ENCODE measurements at places on chromosomes 13 and 19. TPM values are rescaled to one million over a fixed set of nuclear protein-coding genes. Genes with fewer than 3 reads are reported as not detected.

DNA sequence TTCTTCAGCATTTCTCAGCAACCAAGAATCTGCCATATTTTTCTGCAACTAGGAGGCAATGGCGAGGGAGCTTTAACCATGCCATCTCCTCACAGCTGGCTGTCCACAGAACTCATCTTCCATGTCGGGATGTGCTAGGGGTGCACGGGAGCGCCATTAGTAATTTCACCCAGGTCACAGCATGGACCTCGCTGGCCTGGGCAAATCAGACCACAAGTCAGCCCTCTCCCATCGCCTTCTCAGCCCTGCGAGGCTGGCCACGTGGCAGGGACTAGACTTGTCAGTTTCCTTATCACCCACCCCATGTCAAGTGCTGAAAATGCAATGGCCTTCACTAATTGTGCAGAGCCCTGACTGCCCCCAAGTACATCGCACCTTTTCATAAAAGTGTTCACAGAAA is 15.7 kb downstream of the COL4A1 start:
- H3K36me3 ChIP-seq, result no peaks in the 10 kb centered on the region
- DNase-seq, result no peak
- H3K27ac ChIP-seq, result no peak overlapping the region
- no peaks in the 10 kb centered on the region for H3K4me1 ChIP-seq
- peaks cover 14% of the 10 kb centered on the region for H3K27me3 ChIP-seq

DNA sequence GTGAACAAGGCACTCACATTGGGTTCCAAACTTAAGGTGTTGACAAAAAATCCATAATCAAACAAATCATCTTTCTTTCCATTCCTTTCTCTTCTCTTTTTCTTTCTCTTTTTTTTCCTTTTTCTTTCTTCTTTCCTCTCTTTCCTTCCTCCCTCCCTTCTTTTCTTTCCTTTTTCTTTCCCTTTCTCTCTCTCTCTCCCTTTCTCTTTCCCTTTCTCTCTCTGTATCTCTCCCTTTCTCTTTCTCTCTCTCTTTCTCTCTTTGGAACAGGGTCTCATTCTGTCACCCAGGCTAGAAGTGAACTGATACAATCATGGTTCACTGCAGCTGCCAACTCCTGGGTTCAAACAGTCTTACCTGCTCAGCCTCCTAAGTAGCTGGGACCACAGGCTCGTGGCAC is 12.5 kb downstream of the C19orf18 start:
- H3K4me3 ChIP-seq, result no peak overlapping the region
- no peaks in the 10 kb centered on the region for H3K4me1 ChIP-seq
- no peak overlapping the region for H3K27ac ChIP-seq
- H3K27me3 ChIP-seq, result no peaks in the 10 kb centered on the region
- H3K36me3 ChIP-seq, result peaks cover 2% of the 10 kb centered on the region
- DNase-seq, result no peak

- H3K4me3 ChIP-seq, result no peak overlapping the region
- no peak for DNase-seq
- peaks cover 20% of the 10 kb centered on the region for H3K27me3 ChIP-seq
- no peaks in the 10 kb centered on the region for H3K36me3 ChIP-seq
- H3K4me1 ChIP-seq, result no peaks in the 10 kb centered on the region
These were observed 88.0 kb upstream of the FRY start for GRCh38 chr13:31943591-31943990.

GRCh38 chr19:45526143-45526542 is 18.9 kb downstream of the VASP start:
- no peak for DNase-seq
- H3K27ac ChIP-seq, result no peak overlapping the region
- peaks cover 22% of the 10 kb centered on the region for H3K4me1 ChIP-seq
- peaks cover 20% of the 10 kb centered on the region for H3K36me3 ChIP-seq
- no peak overlapping the region for H3K4me3 ChIP-seq
- H3K27me3 ChIP-seq, result no peaks in the 10 kb centered on the region

- no peaks in the 10 kb centered on the region for H3K4me1 ChIP-seq
- no peak for DNase-seq
These were observed 142.7 kb downstream of the DLEU7 start for GRCh38 chr13:50700664-50701305.

DNA sequence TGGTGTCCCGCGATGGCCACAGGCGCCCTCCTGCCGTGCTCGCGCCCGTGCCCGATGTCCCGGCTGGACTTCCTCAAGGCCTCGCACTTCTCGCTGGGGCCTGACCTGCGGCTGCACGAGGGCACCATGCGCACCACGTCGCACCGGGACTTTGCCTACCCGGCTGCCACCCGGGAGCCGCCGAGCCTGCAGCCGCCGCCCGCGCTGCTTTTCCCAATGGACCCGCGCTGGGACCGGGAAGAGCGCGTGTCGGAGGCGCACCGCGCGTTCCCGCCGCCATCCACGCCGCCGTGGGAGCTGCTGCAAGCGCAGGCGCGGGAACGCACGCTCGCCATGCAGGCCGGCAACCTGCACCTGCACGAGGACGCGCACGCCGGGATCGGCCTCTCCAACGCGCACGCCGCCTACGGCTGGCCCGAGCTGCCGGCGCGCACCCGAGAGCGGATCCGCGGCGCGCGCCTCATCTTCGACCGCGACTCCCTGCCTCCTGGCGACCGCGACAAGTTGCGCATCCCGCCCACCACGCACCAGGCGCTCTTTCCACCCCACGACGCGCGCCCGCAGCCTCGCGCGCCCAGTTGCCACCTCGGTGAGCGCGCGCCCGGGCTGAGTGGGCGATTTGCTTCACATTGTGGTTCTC is 12.1 kb upstream of the PEX11G start:
- peak; percentile 74 for DNase-seq
- peaks cover 7% of the 10 kb centered on the region for H3K4me1 ChIP-seq
- H3K4me3 ChIP-seq, result peak overlapping the region; percentile 55
- H3K27ac ChIP-seq, result no peak overlapping the region
- peaks cover 42% of the 10 kb centered on the region for H3K27me3 ChIP-seq

GRCh38 chr19:49690656-49691242 is at the start of gene CPT1C:
CPT1C (plus strand) TSS chr19:49691116; CDS start chr19:49692253, 1,137 bp downstream.
- peak; percentile 58 for DNase-seq
- peaks cover 6% of the 10 kb centered on the region for H3K36me3 ChIP-seq
- H3K4me1 ChIP-seq, result peaks cover 19% of the 10 kb centered on the region
- H3K4me3 ChIP-seq, result peak within 1 kb of the TSS; percentile 82

DNA sequence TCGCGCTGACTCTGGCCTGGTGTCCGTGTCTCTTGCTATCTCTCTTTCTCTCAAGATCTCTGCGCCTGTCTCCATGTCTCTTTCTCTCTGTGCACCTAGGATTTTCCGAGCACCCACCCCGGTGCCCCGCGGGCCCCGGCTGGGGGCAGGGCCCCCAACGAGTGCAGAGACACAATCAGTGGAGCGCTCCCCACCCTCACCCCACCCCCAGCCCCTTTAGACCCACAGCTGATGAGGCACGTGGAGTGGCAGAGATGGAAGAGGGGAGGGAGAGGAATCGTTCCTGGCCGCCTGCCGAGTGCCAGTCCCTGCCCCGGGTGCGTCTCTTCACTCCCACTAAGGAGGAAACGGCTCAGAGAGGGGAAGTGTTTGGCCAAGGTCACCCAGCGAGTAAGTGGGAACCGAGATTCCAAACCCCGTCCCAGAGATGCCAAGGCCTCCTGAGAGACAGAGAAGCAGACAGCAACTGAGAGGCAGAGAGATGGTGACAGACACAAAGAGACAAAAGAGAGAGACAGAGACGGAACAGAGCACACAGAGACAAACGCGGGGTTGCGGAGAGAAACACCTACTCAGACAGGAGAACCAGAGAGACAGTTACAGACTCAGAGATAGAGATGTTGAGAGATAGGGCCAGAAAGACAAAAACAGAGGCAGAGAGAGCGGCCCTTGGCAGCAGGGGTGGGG is 626 bp upstream of the BCL3 start:
- no peak for DNase-seq
- peak overlapping the region; percentile 95 for H3K27ac ChIP-seq
- H3K36me3 ChIP-seq, result peaks cover 26% of the 10 kb centered on the region
- peaks cover 6% of the 10 kb centered on the region for H3K27me3 ChIP-seq
- H3K4me1 ChIP-seq, result peaks cover 46% of the 10 kb centered on the region

DNA sequence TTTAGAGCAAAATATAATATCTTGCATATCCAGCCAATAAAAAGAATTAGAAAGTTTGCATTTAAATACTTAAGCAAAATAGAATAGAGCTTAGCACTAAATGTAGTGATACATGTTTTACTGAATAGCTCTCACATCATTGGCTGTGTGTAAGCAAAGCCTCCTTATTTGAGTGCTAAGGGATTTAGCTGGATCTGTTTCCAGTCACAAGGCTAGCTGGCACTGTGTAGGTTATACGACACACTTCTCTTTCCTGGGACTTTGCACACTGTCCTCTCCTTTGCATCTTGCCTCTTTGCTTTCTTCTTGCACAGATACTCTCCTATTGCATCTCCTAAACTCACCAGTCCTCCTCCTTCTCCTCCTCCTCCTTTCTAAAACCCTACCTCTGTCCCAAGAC is 423.8 kb downstream of the KLF5 start:
- no peaks in the 10 kb centered on the region for H3K27me3 ChIP-seq
- H3K36me3 ChIP-seq, result no peaks in the 10 kb centered on the region
- DNase-seq, result no peak
- H3K27ac ChIP-seq, result no peak overlapping the region
- no peaks in the 10 kb centered on the region for H3K4me1 ChIP-seq

GRCh38 chr13:97231118-97231828 is 9.1 kb downstream of the MBNL2 start:
- H3K27me3 ChIP-seq, result no peaks in the 10 kb centered on the region
- no peak overlapping the region for H3K4me3 ChIP-seq
- H3K4me1 ChIP-seq, result peaks cover 21% of the 10 kb centered on the region
- no peak for DNase-seq

- no peak for DNase-seq
- H3K27ac ChIP-seq, result no peak overlapping the region
- H3K4me3 ChIP-seq, result no peak overlapping the region
- H3K36me3 ChIP-seq, result peaks cover 23% of the 10 kb centered on the region
- no peaks in the 10 kb centered on the region for H3K27me3 ChIP-seq
These were observed 12.1 kb downstream of the SLC25A15 start for GRCh38 chr13:40801255-40802217.

DNA sequence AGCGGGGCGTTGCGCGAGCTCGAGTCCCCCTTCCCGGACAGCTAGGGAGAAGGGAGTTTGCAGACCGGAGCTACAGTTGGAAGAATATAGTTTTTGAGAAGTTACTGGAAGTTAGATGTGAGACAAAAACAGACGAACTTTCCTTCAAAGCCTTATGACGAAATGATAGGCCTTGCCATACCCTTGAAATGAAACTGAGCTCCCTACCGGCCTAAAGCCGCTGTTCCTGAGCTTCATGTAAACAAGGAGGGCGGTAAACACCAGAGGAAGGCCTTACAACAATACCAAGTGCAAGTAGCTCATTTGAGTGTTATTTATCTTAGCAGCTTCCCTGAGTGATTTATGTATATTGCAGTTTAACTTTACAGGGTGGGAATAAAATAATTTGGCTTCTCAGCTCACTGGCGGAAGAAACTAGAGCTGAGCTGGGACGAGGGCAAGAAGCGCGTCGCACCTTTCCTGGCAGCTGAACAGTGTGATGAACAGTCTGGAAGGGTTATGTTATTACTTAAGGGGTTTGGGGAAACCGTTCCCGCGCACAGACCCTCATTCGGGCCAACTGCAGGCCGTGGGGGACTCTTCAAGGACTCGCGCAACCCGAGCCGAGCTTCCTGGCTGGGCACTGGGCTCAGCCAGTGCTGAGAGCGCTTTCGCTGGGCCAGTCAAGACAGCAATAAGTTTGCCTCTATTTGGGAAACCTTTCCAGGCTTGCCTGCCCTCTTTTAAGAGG is 111.2 kb downstream of the KCNRG start:
- H3K4me3 ChIP-seq, result peak overlapping the region; percentile 82
- H3K27me3 ChIP-seq, result peaks cover 36% of the 10 kb centered on the region
- peaks cover 41% of the 10 kb centered on the region for H3K4me1 ChIP-seq
- DNase-seq, result no peak
- peak overlapping the region; percentile 88 for H3K27ac ChIP-seq

DNA sequence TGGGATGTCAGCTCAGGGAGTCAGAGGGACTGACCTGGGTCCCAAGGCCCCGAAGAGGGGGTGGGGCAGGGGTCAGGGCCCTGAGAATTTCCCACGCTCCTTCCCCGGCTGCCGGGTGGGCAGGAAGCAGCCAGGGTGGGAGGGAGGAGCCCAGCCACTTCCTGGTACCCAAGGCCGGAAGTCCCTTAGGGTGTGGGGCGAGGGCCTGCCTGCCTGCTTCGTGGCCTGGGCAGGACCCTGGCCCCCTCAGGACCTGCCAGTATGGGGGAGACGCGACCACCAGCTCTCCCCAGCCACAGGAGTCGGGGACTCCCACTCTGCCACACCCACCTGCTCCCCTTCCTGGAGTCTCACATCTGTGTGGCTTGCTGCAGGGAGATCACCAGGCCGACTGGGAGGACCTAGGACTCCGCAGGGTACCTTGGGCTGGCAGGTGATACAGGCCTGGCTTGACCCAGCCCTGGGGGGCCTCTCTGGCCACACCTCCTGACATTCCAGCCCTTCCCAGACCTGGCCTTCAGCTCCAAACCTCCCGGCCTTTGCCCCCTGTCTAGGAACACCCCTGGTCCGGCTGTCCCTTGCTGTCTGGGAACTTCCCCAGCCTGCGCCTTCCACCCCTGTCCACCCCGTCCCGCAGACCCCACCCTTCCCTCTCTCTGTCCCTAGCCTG is 9.8 kb upstream of the CIRBP start:
- peaks cover 34% of the 10 kb centered on the region for H3K4me1 ChIP-seq
- peak; percentile 84 for DNase-seq
- peaks cover 13% of the 10 kb centered on the region for H3K36me3 ChIP-seq
- peak overlapping the region; percentile 99 for H3K27ac ChIP-seq

DNA sequence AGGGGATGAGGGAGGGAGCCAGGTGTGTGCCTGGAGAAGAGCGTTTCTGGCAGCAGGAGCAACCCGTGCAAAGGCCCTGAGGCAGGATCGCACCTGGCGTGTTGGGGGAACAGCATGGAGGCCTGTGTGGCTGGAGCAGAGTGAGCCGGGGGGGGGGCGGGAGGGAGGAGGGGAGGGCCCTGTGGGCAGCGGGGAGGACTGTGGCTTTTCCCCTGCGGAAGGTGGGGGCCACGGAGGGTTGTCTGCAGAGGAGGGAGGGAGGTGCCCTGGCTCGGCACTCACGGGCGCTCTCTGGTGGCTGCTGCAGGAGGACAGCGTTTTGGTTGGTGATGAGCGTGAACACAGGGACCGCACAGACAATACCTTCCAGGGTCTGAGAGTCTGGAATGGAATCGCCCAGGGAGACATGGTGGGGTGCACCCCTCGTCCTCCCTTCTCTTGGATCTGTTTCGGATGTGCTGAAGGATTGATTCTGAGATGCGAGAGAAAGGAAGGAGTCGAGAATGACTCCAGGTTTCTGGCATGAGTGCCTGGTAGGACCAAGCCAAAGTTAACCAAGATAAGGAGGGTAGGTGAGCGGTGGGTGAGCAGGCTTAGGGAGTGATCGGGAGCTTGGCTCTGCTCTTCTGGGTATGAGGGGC is 6.5 kb downstream of the RAB11B start:
- peaks cover 4% of the 10 kb centered on the region for H3K36me3 ChIP-seq
- H3K27me3 ChIP-seq, result no peaks in the 10 kb centered on the region
- DNase-seq, result peak; percentile 89

GRCh38 chr19:14530005-14530348 is 583 bp downstream of the TECR start:
- H3K27me3 ChIP-seq, result no peaks in the 10 kb centered on the region
- H3K4me1 ChIP-seq, result peaks cover 13% of the 10 kb centered on the region
- peak overlapping the region; percentile 96 for H3K27ac ChIP-seq
- H3K36me3 ChIP-seq, result peaks cover 7% of the 10 kb centered on the region
- peak overlapping the region; percentile 97 for H3K4me3 ChIP-seq
- DNase-seq, result no peak

The GJB2 gene
- 0.22 TPM for total RNA-seq

The WASF3 gene
- not detected for total RNA-seq

The ZSCAN4 gene
- total RNA-seq, result not detected

The WDR88 gene
- not detected for total RNA-seq

The JOSD2 gene
- 31.5 TPM for total RNA-seq

The MRPL57 gene
- 20.2 TPM for total RNA-seq
